ENCODE measurements at places on chromosomes 12 and 14.

DNA sequence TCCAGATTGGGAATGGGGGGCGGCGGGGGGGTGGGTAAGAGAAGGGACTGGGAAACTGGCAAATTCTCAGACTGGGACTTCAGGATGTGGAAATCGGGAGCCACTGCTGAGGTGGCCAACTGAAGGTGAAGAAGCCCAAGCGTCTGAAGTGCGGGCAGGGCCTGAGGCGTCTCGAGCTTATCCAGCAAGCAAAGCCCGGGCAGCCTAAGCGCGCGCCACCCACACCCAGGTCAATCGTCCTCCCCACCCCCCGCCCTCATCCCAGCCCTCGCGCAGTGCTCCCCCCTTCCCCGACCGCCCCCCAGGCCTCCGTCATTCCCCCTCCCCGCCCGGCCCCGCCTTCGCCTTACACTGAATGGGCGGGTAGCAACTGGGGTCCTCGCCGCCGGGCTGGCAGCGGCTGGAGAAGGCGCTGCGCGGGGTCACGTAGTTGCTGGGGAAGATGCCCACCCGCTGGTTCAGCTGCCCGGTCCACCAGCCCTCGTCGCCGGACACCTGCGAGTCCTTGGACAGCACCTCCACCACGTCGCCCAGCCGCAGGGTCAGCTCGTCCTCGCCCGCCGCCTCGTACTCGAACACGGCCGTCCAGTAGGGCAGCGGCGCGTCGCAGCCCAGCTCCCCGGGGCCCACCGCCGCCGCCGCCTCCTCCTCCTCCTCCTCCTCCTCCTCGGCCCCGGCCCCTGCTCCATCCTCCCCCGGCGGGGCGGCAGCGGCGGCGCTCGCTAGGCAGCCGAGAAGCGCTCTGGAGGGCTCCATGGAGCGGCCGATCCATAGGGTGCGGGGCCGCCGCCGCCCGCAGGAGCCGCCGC, 693 bp downstream of the MAP3K9 start:
- no peak for ATAC-seq

DNA sequence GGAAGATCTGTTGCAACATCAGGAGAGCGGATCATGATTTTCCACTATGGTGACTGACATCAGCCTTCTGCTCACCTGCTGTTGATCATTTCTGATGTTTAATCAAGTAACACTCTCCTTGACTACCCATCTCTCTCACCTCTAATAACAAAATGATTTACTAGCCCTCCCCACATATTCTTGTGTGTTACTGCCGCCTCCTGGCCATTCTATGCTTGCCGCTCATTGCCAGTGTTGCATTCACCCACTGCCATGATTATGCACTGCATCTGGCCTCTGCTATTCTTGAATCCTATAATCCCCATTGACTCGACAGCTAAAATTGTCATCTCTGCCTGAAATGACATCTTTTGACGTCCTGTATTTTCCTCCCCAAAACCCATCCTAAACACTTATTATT, 113.8 kb downstream of the RERGL start:
- ATAC-seq, result no peak

GRCh38 chr12:91988086-91988923, 157.3 kb downstream of the BTG1 start:
- peak; percentile 51 for ATAC-seq

GRCh38 chr14:32513571-32514009, 184.5 kb downstream of the AKAP6 start:
- ATAC-seq, result no peak

GRCh38 chr12:91098941-91099340, 12.4 kb downstream of the LUM start:
- no peak for ATAC-seq

- no peak for ATAC-seq
These were observed 123.9 kb downstream of the PLXNC1 start for GRCh38 chr12:94272280-94272679.

Measured in motor neuron (in vitro differentiated cells).